ENCODE measurements at places on chromosomes 12 and 14.
A peak's percentile ranks its signal among the peaks of the same experiment; 100 is the strongest.

DNA sequence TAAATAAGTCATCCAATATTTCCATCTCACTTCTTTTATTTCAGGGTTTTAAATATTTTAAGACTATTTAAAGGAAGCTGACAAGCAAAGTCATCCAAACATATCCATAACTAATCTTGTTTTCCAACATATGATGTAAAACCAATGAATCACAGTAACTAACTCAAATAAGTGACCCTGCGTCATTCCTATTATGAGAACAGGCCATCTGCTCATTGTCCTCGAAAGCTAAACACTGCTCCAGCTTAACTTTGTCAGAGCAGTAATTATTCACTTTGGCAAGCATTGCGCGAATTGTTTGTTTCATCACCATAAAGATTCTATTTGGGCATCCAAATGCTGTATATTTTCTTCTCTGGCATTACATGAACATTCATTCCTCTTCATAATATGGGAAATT, 99.1 kb downstream of the CAPZA3 start:
- peak; percentile 84 for DNase-seq

DNA sequence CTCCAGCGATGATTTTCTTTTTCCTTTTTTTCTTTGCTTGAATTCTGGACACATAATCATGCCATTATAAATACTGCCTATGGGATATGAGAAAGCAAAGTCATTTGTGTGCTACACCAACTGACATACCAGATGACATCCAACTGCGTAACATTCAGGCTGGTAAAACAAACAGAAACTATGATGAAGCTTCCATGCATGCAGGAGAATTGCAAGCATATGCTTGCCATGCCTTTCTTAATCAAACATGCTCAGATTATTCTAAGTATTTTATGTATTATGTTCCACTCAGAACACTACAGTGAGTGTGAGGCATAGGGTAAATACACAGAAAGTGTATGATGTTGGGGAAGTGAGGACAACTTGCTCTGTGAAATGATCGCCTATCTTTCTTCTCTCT, 97.4 kb downstream of the C12orf50 start:
- DNase-seq: peak; percentile 10

GRCh38 chr12:81963636-81964035, 204.5 kb upstream of the PPFIA2 start:
- no peak for DNase-seq

DNA sequence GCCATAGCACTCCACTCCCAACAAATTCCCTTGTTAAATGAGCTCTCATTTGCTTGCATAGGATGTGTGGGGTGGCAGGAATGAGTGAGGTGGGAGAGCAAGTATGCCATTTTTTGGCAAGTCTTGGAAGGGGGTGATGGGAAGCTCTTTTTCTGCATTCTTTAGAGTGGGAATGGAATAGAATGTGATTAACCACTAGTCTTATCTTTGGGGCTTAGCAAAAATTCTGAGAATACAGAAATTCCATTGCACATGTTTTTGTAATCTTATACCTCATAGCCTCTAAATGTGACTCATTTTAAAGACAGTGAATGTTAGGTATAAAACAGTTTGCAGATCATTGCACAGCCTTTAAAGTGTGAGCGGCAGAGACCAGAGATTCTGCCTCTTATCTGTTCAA, 28.4 kb upstream of the NEDD1 start:
- DNase-seq: peak; percentile 91

- no peak for DNase-seq
Observed at GRCh38 chr14:64878837-64879634, 671 bp downstream of the SPTB start.

DNA sequence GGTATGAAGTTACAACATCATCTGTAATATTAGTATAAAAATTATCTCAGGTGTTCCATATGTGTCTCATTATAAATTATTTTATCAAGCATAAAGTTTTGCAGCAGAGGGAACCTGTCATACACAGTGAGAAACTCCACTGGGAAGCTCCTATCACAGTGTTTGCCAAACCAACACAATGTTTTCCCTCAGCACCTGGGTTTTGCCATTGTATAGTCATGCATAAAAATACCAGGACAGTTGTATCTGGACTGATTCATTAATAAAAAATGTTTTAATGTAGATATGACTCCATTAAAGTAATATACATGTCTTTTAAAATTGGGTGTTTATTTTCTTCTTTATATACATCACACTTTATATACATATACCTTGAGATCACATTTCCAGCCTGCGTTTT, 56.6 kb downstream of the METTL25 start:
- no peak for DNase-seq

- peak; percentile 72 for DNase-seq
Observed at GRCh38 chr12:88206601-88207000, 64.5 kb downstream of the TMTC3 start.

DNA sequence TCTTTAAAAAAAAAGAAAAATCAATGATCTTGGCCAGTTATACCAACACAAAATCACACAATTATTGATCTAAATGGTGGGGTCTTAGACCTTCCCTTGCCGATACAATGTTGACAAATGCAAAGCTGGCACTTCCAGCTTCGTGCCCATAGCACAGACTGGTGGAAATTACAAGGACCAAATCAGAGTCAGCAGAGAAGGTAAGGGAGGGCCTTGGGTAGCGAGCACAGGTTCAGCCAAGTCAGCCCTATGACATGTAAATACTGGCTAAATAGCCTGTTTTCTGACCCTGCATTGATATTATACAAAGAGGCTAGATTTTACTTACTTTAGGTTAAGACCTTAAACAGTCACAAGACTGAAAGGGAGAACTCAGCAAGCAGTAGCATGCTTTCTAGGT, 30.3 kb upstream of the WDR89 start:
- no peak for DNase-seq

- no peak for DNase-seq
Observed at GRCh38 chr12:126617312-126617711, 1552.1 kb downstream of the AACS start.

- DNase-seq: peak; percentile 53
Observed at GRCh38 chr12:85733221-85733840, 102.9 kb downstream of the RASSF9 start.

- no peak for DNase-seq
Observed at GRCh38 chr12:53955036-53955775, 503 bp downstream of the HOXC12 start.

DNA sequence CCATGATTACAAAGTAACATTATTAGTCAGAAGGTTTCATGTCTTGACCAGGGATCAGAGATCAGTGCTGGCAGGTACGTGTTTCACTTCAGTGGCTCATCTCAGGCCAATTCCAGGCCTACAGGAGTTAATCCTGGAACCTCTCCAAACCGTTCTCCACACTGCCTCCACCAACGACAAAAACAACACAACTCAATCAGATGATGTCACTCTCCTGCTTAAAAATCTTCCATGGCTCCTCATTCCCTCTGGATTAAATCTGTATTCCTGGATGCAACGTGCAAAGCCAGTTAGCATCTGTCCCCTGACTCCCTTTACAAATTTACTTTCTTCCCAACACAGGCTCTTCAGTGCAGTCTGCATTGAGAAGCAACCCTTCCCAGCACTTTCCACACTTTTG, 34.3 kb upstream of the TXNRD1 start:
- peak; percentile 47 for DNase-seq

DNA sequence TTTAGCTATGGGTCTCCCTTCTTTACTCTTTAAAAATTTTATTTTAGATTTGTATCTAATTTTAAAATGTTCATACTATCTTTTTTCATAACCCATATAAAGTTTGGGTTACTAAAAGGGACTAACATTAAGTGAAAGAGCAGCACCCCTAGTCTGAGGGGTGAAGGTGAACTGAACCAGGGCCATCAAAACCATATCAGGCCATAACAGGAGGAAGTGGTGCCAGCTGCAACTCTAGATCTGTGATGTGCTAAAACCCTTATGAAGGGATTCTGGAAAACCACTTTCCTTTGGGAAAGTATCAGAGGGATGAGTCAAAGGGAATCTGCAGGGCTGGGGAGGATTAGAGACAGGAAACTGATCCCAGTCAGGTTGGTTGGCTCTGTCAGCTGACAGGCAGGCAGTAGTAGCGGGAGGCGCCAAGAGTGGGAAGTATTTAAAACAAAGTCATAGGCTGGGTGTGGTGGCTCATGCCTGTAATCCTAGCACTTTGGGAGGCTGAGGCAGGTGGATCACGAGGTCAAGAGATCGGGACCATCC, 162.5 kb downstream of the PPM1H start:
- DNase-seq: peak; percentile 28

DNA sequence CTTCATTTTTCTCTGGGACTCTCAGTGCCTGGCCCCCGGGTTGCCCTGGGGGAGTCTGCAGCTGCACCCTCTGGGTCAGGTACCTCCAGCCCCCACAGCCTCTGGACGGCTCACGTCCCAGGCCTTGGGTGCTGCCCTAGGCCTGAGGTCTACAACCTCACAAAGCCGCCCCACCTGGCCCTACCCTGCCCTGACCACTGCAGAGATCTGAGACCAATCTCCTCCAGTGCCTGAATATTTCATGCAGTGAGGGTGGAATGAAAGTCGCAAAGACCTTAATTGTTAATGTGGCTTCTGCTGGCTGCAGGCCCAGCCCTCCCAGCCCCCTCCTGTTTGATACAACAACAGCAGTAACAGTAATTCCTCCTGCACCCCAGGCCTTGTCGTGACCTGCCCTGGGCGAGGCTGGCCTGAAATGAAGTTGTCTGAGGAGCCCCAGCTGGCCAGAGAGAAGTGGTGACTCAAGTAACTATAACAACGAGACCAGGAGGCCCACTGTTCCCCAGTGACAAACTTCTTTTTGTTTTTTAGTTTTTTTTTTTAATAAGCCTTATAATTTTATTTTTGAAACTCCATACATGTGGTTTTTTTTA, 8.8 kb upstream of the CCDC85C start:
- peak; percentile 73 for DNase-seq

DNA sequence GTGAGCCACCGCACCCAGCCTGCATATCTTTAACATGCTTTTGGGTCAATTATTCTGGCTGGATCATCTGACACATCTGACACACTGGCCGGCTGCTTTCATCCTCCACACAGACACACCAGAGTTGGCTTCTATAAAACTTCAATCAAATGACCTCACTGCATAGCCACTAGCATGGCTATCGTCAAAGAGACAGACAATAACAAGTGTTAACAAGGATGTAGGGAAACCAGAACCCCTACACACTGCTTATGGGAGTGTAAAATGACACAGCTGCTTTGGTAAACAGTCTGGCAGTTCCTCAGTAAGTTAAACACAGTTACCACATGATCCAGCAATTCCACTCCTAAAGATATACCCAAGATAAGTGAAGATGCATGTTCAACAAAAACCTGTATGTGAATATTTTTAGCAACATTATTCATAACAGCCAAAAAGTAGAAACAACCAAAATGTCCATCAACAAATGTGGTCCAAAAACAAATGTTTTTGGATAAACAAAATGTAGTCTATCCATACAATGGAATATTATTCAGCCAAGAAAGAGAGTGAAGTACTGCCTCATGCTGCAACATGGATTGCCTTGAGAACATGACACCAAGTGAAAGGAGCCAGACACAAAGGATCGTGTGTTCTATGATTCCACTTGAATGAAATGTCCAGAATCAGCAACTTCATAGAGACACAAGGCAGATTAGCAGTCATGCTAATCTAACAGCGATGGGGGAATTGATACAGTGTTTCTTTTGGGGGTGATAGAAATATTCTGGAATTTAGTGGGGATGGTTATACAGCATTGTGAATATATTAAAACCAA, 10.1 kb downstream of the KDM2B start:
- DNase-seq: no peak

Measured in fibroblast of the aortic adventitia (primary cell).